Cerebellum (tissue), 4 donors: ENCODE measurements at places on chromosomes 4 and X. TPM values are rescaled to one million over a fixed set of nuclear protein-coding genes. Genes with fewer than 3 reads are reported as not detected.

The NSD2 gene
- total RNA-seq: 119 TPM

The CCDC149 gene
- total RNA-seq: 15.1 TPM

The PDGFRA gene
- total RNA-seq: 70.6 TPM

The GPC4 gene
- 4.2 TPM for total RNA-seq

The PLXNB3 gene
- 3.3 TPM for total RNA-seq

The PPP2R2C gene
- total RNA-seq: 80.5 TPM

The MAGEC3 gene
- 0.54 TPM for total RNA-seq

The MID1 gene
- total RNA-seq: 35.3 TPM

The HTN3 gene
- total RNA-seq: not detected

The PNCK gene
- 21.0 TPM for total RNA-seq

The GPC3 gene
- 13.8 TPM for total RNA-seq

The ZNF630 gene
- 5.5 TPM for total RNA-seq

The SLC9B1 gene
- total RNA-seq: 4.3 TPM

The ZNF81 gene
- total RNA-seq: 14.2 TPM

The ZNF141 gene
- total RNA-seq: 61.7 TPM

The LINC00632 gene
- 237 TPM for total RNA-seq

The PPP1R3F gene
- 8.1 TPM for total RNA-seq

The FATE1 gene
- not detected for total RNA-seq

The PLAC1 gene
- total RNA-seq: not detected

The USP38 gene
- 23.9 TPM for total RNA-seq

The TMPRSS11A gene
- total RNA-seq: not detected

The NSUN7 gene
- total RNA-seq: 5.1 TPM

The UNC5C gene
- total RNA-seq: 114 TPM

The ZCCHC18 gene
- total RNA-seq: 18.1 TPM

The BEND2 gene
- not detected for total RNA-seq

The ADH7 gene
- not detected for total RNA-seq

The TMEM271 gene
- 4.4 TPM for total RNA-seq

The ARHGEF38 gene
- 0.09 TPM for total RNA-seq

The AMBN gene
- not detected for total RNA-seq

The SPANXN1 gene
- total RNA-seq: not detected

The LONRF3 gene
- total RNA-seq: 3.3 TPM

The FGB gene
- 0.36 TPM for total RNA-seq

The ARHGAP6 gene
- total RNA-seq: 5.1 TPM

The DRD5 gene
- 2.5 TPM for total RNA-seq

The ATP1B4 gene
- total RNA-seq: not detected

The TRIML2 gene
- not detected for total RNA-seq

The STK32B gene
- total RNA-seq: 19.1 TPM

The MTNR1A gene
- total RNA-seq: 1.8 TPM

The SMR3A gene
- not detected for total RNA-seq

The EIF1AX gene
- total RNA-seq: 71.0 TPM

The ZXDA gene
- total RNA-seq: 18.5 TPM

The ENAM gene
- total RNA-seq: not detected

The MSX1 gene
- total RNA-seq: 6.7 TPM

The MECP2 gene
- 47.6 TPM for total RNA-seq

The RHOXF2B gene
- total RNA-seq: not detected

The SERPINA7 gene
- total RNA-seq: not detected

The SMARCA1 gene
- 50.4 TPM for total RNA-seq

The TSPAN7 gene
- total RNA-seq: 102 TPM

The OPHN1 gene
- total RNA-seq: 43.2 TPM
